ENCODE measurements at places on chromosomes 16 and 17.

- no peak for DNase-seq
Observed at GRCh38 chr16:72109966-72110530, 16.4 kb downstream of the DHX38 start.

GRCh38 chr17:82911822-82912221 lies 72.0 kb upstream of the ZNF750 start:
- no peak for DNase-seq

DNA sequence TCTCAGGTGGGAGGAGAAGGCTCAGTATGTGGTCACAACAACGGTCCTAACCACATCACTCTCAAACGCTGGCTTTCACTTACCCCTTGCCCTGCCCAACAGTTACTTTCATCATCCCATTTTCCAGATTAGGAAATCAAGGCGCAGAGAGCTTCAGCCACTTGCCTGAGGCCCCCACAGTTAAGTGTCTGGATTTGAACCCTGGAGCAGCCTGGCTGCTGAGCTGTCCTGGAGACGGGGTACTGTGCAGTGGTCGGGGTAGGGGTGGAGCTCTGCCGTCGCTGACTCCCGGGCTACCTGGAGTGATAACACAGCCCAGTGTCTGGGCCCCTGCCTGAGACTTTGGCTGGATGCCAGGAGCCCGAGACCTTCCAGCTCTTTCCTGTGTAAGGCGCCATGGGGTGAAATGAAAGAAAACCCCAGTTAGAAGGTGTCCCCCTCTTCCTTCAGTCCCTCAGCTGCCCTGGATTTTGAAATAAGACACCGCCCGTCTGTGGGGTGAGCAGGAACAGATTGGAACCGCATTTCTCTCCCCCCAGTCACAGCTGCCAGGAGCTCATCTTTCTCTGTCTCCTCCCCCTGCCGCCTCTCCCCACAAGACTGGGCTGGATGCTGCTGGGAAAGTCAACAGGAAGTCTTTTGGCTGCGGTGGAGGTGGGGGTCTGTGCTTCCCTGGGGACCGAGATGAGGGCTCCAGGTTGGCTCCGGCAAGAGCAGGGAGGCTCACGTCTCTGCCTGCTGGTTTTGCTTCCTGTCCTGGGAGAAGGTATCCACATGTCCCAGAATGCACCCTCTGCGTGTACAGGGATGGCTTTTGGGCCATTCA lies 280.2 kb downstream of the SEC14L1 start:
- DNase-seq: peak; percentile 92

DNA sequence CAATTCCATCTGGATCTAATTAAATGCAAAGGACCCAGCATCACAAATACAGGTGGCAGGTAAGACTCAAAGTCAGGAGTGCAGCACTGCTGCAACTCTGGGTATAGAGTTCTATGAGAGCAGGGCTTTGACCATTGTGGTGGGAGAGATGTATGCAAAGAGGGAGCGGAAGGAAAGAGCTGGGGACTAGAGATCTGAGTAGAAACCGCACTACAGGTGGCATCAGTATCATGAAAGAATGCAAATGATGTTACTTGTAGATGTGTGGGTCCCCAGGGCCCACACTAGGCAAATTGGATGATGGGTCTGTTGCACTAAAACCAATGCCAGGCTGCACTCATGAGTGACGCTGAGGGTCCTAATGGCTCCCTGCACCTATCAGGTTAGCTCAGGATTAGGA lies 287.1 kb upstream of the ASIC2 start:
- no peak for DNase-seq

DNA sequence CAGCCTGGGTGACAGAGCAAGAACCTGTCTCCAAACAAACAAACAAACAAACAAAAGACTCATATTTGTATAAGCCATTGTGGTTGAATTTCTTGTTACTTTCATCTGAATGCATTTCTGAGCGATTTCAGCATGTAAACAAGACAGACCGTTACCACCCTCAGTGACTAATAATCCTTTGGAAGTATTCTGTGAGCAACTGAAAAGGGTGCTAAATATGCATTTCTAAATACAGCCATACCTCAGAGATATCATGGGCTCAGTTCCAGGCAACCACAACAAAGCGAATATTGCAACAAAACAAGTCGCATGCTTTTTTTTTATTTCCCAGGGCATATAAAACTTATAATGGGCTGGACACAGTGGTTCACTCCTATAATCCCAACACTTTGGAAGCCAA lies 109.0 kb downstream of the USP31 start:
- no peak for DNase-seq

GRCh38 chr17:38403491-38403890 lies 24.8 kb upstream of the ARHGAP23 start:
- DNase-seq: no peak

DNA sequence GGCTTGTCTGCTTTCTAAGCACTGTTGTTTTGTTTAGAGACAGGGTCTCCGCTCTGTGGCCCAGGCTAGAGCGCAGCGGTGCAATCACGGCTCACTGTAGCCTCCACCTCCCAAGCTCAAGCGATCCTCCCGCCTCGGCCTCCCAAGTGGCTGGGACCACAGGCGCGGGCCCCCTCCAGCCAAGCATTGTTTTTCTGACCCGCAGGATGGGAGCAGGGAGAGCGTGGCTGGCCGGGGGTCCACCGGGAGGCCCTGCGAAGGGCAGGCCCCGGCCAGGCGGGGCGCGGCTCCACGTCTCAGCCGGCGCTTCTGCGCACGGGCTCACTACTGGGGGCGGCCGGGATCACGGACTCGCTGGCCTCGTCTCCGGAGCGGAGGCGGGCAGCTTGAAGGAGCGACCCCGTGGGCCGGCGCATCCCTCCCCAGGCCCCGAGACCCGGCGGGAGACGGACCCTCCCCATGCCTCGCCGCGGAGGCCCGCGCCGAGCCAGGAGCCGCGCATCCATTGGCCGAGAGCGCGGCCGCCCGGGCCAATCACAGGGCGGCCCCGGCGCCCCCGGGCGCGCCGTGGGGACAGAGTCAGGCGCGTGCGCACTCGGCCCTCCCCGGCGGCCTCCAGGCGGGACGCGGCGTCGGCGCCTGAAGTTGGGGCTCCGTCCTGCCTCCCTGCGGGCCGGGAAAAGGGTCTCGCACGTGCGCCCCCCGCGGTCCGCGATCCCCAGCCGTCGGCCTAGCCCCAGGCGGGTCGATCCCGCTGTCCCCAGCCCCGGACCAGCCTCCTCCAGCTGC lies 24.9 kb downstream of the ACTG1 start:
- peak; percentile 99 for DNase-seq

- DNase-seq: no peak
Observed at GRCh38 chr17:41865596-41865893, 322 bp upstream of the KLHL11 start.

GRCh38 chr16:57067347-57067746 lies 25.0 kb upstream of the CPNE2 start:
- DNase-seq: no peak

- no peak for DNase-seq
Observed at GRCh38 chr16:74580833-74581232, 26.1 kb downstream of the GLG1 start.

GRCh38 chr16:56354746-56355145 lies 70.6 kb downstream of the AMFR start:
- DNase-seq: no peak

GRCh38 chr17:82876602-82877379 lies 37.0 kb upstream of the ZNF750 start:
- peak; percentile 92 for DNase-seq

DNA sequence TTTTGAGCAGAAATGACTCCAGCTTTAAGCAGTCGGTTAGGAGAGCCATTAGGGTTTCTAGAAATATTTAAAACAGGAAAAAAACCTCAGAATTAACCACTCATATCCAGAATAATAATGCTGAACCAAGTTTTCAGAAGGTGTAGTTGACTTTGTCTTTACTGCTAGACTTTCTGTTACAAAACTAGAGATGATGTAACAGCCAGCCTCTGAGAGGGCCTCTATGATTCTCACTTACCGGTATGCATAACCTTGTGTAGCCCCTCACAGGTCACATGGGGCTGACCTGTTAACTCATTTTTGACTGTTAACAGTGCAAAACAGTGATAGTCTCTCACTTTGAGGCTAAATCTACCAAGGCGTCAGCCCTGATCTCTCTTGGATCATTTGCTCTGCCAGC lies 74.3 kb downstream of the TEX14 start:
- no peak for DNase-seq

GRCh38 chr17:80646328-80646727 lies 101.7 kb downstream of the RPTOR start:
- no peak for DNase-seq

DNA sequence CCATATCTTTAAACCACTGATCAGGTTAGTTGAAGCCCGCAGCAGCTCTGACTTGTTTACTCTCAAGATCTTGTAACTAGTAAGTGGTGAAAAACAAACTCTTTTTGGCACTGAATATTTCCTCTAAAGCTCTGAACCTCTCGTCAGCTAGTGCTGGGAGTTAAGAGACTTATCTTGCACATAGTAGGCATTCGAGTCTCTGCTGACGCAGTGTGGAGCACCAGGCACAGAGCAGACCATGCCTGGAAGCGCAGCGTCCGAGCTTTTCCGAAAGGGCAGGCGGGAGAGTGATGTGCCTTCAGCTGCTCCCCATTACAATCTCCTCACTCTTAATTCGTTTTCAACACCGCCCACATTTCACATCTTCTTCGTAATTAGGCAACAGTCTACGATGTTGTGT lies 63.0 kb downstream of the SMG6 start:
- no peak for DNase-seq

DNA sequence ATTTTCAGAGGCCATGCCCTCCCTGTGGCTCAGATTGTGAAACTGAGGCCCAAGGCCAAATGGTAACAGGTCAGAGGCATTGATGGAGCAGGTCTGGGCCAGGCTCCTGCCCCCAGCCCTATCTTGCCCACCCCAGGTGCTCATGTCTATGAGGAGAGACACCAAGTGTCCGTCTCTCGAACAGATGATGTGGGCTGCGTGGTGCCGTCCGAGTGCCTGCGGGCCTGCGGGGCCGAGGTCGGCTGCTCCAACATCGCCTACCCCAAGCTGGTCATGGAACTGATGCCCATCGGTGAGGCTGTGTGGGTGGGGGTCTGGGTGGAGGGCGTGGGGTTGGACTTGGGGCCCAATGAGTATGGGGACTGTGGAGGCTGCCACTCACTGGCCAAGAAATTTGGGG lies 8.7 kb upstream of the FAM83G start:
- no peak for DNase-seq

- no peak for DNase-seq
Observed at GRCh38 chr16:27431773-27432532, 30.0 kb downstream of the IL21R start.

GRCh38 chr17:74963656-74964055 lies 8.9 kb downstream of the HID1 start:
- no peak for DNase-seq

GRCh38 chr16:83403761-83404160 lies 404.0 kb upstream of the HSBP1 start:
- peak; percentile 20 for DNase-seq

DNA sequence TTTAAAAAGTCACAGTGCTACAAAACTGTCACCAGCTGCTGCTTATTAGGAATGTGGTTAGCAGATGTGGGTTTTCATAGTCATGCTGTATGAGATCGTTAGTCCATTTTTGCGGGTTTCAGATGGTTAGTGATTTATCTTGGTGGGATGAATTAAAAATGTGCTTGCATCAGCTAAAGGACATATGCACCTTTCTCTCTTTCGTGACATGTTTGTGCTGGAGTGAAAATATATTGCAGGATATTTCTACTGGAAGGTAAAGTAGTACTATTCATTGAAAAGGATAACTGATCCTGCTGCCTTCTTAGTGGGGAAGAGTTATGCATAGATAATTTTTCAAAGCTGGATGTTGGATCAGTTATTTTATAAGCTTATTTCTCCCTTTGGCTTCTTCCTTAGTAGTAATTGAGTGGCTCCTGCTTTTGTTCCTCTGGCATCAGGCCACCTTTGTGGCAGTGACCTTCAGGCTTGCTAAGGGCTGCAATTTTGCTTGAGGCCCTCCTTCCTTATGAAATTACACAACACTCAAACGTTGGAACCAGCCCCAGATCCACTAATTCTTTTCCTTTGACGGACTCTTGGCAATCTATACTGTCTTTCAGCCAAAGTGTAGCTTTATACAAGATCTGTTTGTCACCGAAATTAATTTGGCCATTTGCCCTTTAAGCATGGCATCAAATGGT lies 7.5 kb upstream of the SNTB2 start:
- DNase-seq: peak; percentile 37

GRCh38 chr17:39231591-39232551 lies 6.1 kb upstream of the STAC2 start:
- peak; percentile 89 for DNase-seq

- DNase-seq: no peak
Observed at GRCh38 chr17:27624539-27624938, 6.4 kb upstream of the LGALS9 start.

DNA sequence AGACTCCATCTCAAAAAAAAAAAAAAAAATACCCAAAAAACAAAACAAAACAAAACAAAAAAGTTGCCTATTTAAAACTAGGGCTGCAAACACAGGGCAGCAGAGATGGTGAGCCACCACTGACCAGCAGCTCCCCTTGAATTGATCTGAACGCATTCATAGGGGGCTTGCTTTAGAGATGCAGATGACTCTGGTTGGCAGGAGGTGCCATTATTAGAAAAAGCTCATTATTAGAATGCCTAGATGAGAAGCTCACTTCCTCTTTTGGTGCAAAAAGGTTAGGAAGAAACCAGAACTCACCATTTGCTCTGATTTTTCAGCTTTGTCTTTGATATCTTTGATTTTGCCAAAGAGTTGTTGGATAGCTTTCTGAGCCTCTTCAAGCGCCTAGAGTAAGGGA lies 53.1 kb downstream of the VPS53 start:
- DNase-seq: no peak

GRCh38 chr16:87442581-87442966 lies 50.2 kb downstream of the ZCCHC14 start:
- no peak for DNase-seq

DNA sequence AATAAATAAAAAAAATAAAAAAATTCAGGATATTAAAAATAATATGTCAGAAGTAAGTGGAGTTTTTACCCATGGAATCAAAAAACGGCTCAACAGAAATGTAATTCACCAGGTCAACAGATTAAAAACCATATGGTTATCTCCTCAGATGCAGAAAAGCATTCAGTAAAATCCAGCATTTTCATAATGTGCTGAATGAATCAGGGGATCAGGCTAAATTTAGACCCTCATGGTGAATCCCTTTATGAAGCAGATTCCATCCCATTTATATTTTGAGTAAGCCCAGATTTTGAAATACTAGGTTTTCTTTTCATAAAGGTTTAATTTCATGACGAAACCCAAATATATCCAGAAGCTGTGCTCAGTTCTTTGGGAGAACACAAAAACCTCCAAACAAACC lies 84.4 kb downstream of the OR1D5 start:
- no peak for DNase-seq

DNA sequence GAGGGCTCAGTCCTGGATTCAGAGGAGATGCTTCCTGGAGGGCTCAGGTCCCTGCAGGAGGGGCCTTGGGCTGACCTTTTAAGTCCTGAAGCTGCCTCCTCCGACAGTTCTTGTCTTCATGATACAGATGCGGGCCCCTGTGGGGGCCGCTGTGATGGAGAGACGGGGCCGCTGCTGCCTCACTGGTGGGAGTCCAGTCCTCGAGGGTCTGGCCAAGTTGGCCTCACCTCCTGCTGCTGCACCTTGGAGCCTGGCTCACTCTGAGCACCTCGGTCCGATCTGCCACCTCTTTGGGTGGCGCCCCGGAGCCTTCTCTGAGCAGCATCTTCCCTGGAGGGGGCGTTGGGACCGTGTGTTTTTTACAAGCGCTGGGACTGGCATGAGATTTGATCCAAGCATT lies 79.1 kb downstream of the KLHDC4 start:
- DNase-seq: no peak

GRCh38 chr16:84284154-84284722 lies 10.4 kb upstream of the WFDC1 start:
- peak; percentile 58 for DNase-seq

Measured in hepatic stellate cell (primary cell).